Hematopoietic multipotent progenitor cell treated with erythropoietin and hydrocortisone succinate and interleukin-3 and kit ligand, for 17 days (in vitro differentiated cells): ENCODE measurements at places on chromosomes 16 and 17.

- no peak for DNase-seq
Observed at GRCh38 chr17:30780343-30780742, 44.1 kb downstream of the CRLF3 start.

GRCh38 chr17:40316571-40317344 is 7.8 kb downstream of the RARA start:
- DNase-seq = no peak

- no peak for DNase-seq
Observed at GRCh38 chr16:11780991-11781680, 15.9 kb downstream of the ZC3H7A start.

GRCh38 chr17:80738020-80738808 is 193.6 kb downstream of the RPTOR start:
- DNase-seq = no peak

- no peak for DNase-seq
Observed at GRCh38 chr17:27970587-27970986, 71.9 kb upstream of the NLK start.

- peak; percentile 37 for DNase-seq
Observed at GRCh38 chr16:66903544-66904427, 14.9 kb downstream of the CDH16 start.

GRCh38 chr16:79598348-79599181 is 2.0 kb downstream of the MAF start:
- no peak for DNase-seq

GRCh38 chr17:83161298-83162034 is 82.1 kb downstream of the METRNL start:
- DNase-seq = no peak

DNA sequence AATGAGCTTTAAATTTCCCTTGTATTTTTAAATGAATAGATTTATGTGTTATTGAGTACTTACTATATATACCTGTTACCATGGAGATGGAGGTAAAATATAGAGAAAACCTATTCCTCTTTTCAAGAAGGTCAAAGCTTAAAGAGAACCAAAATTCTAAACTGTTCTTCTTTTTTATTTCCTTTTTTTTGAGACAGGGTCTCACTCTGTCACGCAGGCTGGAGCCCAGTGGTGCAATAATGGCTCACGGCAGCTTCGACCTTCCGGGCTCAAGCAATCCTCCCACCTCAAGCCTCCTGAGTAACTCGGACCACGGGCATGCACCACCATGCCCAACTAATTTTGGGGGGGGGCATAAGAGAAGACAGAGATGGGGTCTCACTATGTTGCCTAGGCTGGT is 25.0 kb upstream of the TMEM97 start:
- no peak for DNase-seq
